Large intestine (tissue), 12 donors: ENCODE measurements at places on chromosomes 12 and 14. TPM values are rescaled to one million over a fixed set of nuclear protein-coding genes. Genes with fewer than 3 reads are reported as not detected.

GRCh38 chr14:104464907-104465306 is 114.7 kb upstream of the C14orf180 start:
- H3K4me1 ChIP-seq: no peaks in the 10 kb centered on the region
- peaks cover 43% of the 10 kb centered on the region for H3K27me3 ChIP-seq
- H3K36me3 ChIP-seq: no peaks in the 10 kb centered on the region

DNA sequence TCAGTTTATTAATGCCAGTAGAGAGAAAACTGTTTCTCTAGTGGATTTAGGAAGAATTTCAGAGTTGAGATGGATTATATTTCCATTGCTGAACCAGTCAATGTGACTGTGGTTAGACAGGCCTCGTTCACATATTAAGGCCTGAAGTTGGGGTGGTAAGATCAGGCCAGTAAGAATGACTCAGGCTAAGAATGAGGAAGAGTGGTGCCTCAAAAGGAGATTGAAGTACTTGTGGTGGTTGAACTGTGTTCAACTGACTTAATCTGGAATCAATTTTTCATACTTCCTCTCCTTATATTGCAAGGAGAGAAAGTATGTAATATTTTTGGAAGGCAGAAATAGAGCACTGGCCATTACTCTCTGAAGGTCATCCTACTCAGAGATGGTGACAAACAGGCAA is 37.8 kb upstream of the ATF7IP start:
- H3K27me3 ChIP-seq: no peaks in the 10 kb centered on the region
- H3K4me1 ChIP-seq: no peaks in the 10 kb centered on the region
- DNase-seq: no peak
- H3K4me3 ChIP-seq: no peak overlapping the region
- H3K36me3 ChIP-seq: no peaks in the 10 kb centered on the region
- H3K27ac ChIP-seq: no peak overlapping the region

- H3K27ac ChIP-seq: no peak overlapping the region
- no peak overlapping the region for H3K4me3 ChIP-seq
- no peaks in the 10 kb centered on the region for H3K27me3 ChIP-seq
- no peaks in the 10 kb centered on the region for H3K4me1 ChIP-seq
- H3K36me3 ChIP-seq: no peaks in the 10 kb centered on the region
Observed at GRCh38 chr12:5739917-5740316, 205.1 kb downstream of the ANO2 start.

GRCh38 chr12:94750864-94751263 is 100.5 kb upstream of the TMCC3 start:
- H3K27ac ChIP-seq: no peak overlapping the region
- H3K36me3 ChIP-seq: no peaks in the 10 kb centered on the region
- no peak for DNase-seq

- H3K4me1 ChIP-seq: no peaks in the 10 kb centered on the region
- no peak overlapping the region for H3K4me3 ChIP-seq
- H3K27ac ChIP-seq: no peak overlapping the region
Observed at GRCh38 chr12:90167518-90168208, 459.0 kb upstream of the ATP2B1 start.

GRCh38 chr12:130049666-130050065 is 112.6 kb upstream of the FZD10 start:
- H3K4me3 ChIP-seq: no peak overlapping the region
- no peaks in the 10 kb centered on the region for H3K36me3 ChIP-seq
- H3K4me1 ChIP-seq: no peaks in the 10 kb centered on the region
- H3K27me3 ChIP-seq: peaks cover 26% of the 10 kb centered on the region
- H3K27ac ChIP-seq: no peak overlapping the region

KRT72 gene
- 2.0 TPM for polyA plus RNA-seq

KERA gene
- 0.22 TPM for polyA plus RNA-seq

TMEM63C gene
- polyA plus RNA-seq: 7.7 TPM

GRCh38 chr12:69620921-69621320 is 10.2 kb upstream of the LRRC10 start:
- H3K4me1 ChIP-seq: no peaks in the 10 kb centered on the region
- DNase-seq: no peak
- H3K4me3 ChIP-seq: no peak overlapping the region

- DNase-seq: no peak
- H3K4me3 ChIP-seq: no peak overlapping the region
- H3K27me3 ChIP-seq: no peaks in the 10 kb centered on the region
- no peak overlapping the region for H3K27ac ChIP-seq
- H3K36me3 ChIP-seq: peaks cover 31% of the 10 kb centered on the region
Observed at GRCh38 chr12:51974646-51975045, 23.1 kb downstream of the ACVR1B start.

GRCh38 chr12:57498132-57498502 is 10.2 kb downstream of the MARS1 start:
- H3K27me3 ChIP-seq: no peaks in the 10 kb centered on the region
- no peak overlapping the region for H3K4me3 ChIP-seq
- H3K27ac ChIP-seq: no peak overlapping the region
- H3K4me1 ChIP-seq: no peaks in the 10 kb centered on the region
- DNase-seq: no peak

DNA sequence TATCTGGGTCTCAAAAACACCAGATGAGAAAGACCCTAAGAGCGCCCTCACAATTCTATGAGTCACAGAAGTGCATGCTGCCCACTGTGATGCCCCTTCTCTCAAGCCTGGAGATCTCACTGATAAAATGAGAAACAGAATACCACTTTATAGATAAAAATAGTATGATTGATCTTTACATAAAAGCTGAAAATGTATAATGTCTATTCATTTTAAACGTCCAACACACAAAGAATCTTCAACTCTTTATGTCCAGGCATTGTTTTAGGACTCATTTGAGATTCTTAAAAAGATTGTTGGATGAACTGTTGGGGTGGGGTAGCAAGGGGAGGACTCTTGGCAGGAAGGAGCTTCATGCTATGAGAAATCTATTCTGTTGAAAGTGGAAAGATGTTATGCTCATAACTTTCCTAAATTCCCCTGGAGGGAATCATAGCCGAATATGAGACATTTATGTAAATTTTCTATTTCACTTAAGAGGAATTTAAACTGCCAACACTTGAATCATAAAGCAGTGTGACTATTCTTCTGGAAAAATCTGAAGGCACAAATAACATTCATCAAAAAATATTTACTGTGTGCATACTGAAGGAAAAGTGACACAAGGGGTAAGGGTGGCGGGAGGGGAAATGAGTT is 174.6 kb downstream of the STXBP6 start:
- H3K36me3 ChIP-seq: no peaks in the 10 kb centered on the region
- no peak overlapping the region for H3K4me3 ChIP-seq
- no peak overlapping the region for H3K27ac ChIP-seq
- no peaks in the 10 kb centered on the region for H3K27me3 ChIP-seq
- H3K4me1 ChIP-seq: peaks cover 10% of the 10 kb centered on the region
- DNase-seq: no peak

DNA sequence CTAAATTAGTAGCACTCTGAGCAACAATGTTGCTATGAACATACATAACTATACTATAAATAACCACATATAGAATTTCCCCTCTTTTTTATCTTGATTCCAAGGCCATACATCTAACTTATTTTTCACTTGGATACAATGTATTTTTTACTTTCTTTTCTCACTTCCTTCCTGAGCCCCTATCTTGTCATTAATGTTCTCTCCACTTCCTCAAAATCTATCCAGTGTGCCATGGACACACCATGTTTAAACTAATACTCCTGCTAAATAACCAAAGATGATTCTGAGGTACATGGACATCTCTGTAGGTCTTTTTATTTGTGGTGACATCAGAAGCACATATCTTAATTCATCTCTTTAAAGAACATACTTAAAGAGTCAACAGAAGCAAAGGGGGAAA is 251.2 kb downstream of the C12orf42 start:
- H3K4me3 ChIP-seq: no peak overlapping the region
- DNase-seq: no peak
- H3K27ac ChIP-seq: no peak overlapping the region
- no peaks in the 10 kb centered on the region for H3K36me3 ChIP-seq

GRCh38 chr12:49093792-49094159 is 825 bp downstream of the DHH start:
- H3K27me3 ChIP-seq: peaks cover 66% of the 10 kb centered on the region
- H3K36me3 ChIP-seq: peaks cover 22% of the 10 kb centered on the region
- H3K4me3 ChIP-seq: no peak overlapping the region
- DNase-seq: no peak
- no peak overlapping the region for H3K27ac ChIP-seq

- no peak overlapping the region for H3K4me3 ChIP-seq
- no peak overlapping the region for H3K27ac ChIP-seq
Observed at GRCh38 chr14:20836668-20837338, 34.2 kb upstream of the RNASE1 start.

- no peak overlapping the region for H3K4me3 ChIP-seq
- no peaks in the 10 kb centered on the region for H3K36me3 ChIP-seq
- H3K27me3 ChIP-seq: peaks cover 2% of the 10 kb centered on the region
- H3K4me1 ChIP-seq: peaks cover 7% of the 10 kb centered on the region
Observed at GRCh38 chr12:124719231-124719630, 144.4 kb downstream of the SCARB1 start.

DNA sequence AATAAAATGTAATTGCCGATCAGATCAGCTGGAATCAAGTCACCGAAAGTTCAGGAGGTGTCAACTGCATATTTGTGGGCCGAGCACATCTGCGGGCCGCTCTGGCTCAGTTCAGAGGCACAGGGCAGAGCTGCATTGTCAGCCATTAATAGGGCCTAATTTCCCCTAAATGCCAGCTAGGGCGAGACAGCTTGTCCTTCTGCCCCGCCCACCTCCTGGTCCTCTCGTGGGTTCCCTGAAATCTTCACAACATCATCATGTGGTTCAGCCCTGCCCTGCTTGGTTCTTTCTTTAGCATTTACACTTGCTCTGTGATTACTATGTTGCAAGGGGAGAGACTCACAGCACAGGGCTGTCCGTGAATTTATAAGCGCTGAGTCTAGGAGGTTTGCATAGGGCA is 148.9 kb downstream of the CHST11 start:
- no peaks in the 10 kb centered on the region for H3K36me3 ChIP-seq
- no peak overlapping the region for H3K4me3 ChIP-seq
- no peaks in the 10 kb centered on the region for H3K27me3 ChIP-seq
- no peaks in the 10 kb centered on the region for H3K4me1 ChIP-seq

GRCh38 chr14:71438684-71439083 is 493.5 kb upstream of the RGS6 start:
- H3K27me3 ChIP-seq: no peaks in the 10 kb centered on the region
- H3K4me1 ChIP-seq: no peaks in the 10 kb centered on the region
- H3K4me3 ChIP-seq: no peak overlapping the region
- H3K27ac ChIP-seq: no peak overlapping the region

PSEN1 gene
- polyA plus RNA-seq: 104 TPM

DNA sequence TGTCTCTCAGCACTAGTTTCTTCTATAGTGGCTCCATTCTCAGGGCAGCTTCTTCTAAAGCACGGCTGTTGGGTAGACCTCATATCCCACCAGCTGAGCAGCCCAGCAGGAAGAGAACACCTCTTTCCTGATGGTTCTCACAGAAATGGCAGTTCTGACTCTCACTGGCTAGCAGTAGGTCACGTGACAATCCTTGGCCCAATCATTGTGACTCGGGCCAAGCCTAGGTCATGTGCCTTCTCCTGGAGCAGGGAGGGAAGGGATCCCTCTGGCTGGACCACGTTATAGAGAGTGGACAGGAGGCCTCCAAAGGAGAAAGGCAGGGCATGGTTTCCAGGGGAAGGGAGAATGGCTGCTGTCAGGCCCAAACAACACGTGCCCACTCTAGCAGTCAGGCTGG is 149.1 kb downstream of the AACS start:
- no peak for DNase-seq
- H3K4me3 ChIP-seq: no peak overlapping the region
- no peaks in the 10 kb centered on the region for H3K4me1 ChIP-seq
- H3K36me3 ChIP-seq: no peaks in the 10 kb centered on the region
- peaks cover 5% of the 10 kb centered on the region for H3K27me3 ChIP-seq

- H3K27ac ChIP-seq: no peak overlapping the region
- H3K36me3 ChIP-seq: no peaks in the 10 kb centered on the region
- no peaks in the 10 kb centered on the region for H3K4me1 ChIP-seq
- H3K27me3 ChIP-seq: no peaks in the 10 kb centered on the region
- H3K4me3 ChIP-seq: no peak overlapping the region
- DNase-seq: no peak
Observed at GRCh38 chr12:77161944-77162343, 96.6 kb upstream of the E2F7 start.

ZDHHC22 gene
- polyA plus RNA-seq: 1.6 TPM

DNA sequence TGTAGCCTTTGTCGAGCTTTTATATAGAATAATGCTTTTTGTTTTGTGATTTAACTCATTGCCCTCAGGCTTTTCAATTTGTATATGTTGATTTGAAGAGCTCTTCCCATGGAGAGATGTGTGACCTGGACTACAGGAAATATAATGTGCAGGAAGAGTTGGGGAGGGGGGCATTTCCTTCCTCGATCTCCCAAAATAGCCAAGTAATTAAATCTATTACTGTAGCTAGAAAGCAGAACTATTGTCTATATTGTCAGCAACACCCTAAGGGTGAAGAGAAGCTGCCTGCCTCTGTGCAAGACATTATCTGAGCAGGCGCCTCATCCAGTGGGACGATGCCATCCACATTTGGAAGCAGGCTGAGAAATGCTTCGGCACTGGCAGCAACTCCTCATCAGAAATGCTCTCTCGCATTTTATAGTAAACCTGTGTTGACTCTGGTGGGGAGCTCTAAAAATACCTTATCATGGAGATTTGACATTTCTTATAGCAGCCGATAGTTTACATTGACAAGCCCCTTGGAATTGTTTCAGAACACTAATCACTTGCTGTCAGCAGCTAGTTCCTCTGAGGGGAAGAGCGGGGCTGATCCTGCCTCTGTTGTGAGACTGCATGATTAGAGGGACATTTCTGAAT is 392.5 kb upstream of the RGS6 start:
- no peak overlapping the region for H3K4me3 ChIP-seq
- no peaks in the 10 kb centered on the region for H3K36me3 ChIP-seq
- no peaks in the 10 kb centered on the region for H3K27me3 ChIP-seq
- no peak overlapping the region for H3K27ac ChIP-seq

GRCh38 chr14:103514596-103515421 is 7.8 kb downstream of the CKB start:
- H3K27me3 ChIP-seq: no peaks in the 10 kb centered on the region
- H3K27ac ChIP-seq: no peak overlapping the region
- peaks cover 25% of the 10 kb centered on the region for H3K36me3 ChIP-seq

DNA sequence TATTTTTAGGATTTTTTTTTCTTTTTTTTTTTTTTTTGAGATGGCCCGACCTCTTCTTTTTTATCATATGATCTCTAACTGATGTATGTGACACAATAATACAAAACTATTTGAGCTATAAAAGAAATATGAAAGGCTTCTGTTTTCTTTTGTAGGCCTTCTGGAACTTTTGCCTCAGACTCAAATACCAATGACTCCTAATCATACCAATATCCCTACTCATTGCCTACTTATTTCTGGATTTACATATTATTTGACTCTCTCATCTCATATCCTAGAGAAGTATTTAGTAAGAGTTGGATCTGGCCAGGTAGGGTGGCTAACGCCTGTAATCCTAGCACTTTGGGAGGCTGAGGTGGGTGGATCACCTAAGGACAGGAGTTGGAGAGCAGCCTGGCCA is 12.7 kb upstream of the WDR89 start:
- no peaks in the 10 kb centered on the region for H3K36me3 ChIP-seq
- no peak overlapping the region for H3K27ac ChIP-seq
- no peaks in the 10 kb centered on the region for H3K27me3 ChIP-seq
- no peak for DNase-seq
